Activated CD8-positive, alpha-beta memory T cell treated with anti-CD3 and anti-CD28 coated beads for 48 hours (primary cell): ENCODE measurements at places on chromosomes 4 and X.

DNA sequence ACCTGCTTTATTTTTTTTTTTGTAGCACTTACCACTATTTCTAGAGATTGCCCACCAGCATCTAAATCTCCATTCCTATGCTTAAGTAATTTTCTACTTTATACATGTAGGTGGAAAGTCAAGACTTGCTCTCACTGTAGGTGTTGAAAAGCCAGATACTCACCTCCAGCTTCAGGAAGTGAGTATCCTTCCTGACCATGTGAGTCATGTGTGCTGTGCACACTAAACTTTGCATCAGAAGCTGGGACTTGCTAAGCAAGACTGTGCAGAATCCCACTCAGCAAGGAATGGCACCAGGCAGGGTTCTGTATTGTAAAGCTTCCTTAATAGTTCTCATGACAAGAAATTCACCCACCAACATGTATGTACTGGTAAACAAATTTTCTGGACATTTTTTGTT, 151.8 kb downstream of the POU4F2 start:
- DNase-seq: no peak

DNA sequence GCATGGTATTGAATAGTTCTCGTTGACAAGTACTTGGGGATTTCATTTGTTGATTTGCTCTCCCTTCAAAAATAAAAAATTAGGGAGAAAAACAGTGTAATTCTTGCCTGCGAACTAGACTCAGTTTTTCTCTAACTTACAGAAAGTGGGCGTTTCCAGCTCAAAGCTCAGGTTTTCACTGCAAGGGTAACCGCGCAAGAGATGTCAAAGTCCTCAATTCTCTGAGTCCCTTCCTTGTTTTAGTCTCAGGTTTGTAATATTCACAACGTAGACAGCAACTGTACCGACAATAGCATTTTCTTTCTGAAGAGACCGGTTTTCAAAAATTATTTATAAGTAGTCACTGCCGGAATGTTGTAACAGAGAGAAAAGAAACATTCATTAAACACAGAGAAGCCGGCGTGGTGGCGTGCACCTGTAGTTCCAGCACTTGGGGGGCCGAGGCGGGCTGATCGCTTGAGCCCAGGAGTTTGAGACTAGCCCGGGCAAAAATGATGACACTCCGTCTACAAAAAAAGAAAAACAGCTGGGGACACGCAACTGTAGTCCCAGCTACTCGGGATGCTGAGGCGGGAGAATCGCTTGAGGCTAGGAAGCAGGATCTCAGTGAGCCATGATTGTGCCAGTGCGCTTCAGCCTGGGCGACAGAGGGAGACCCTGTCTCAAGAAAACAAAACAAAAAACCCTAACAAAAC, 774 bp downstream of the ZCCHC4 start:
- DNase-seq: no peak

GRCh38 chr4:118911238-118911703, 22.6 kb downstream of the SYNPO2 start:
- no peak for DNase-seq

GRCh38 chr4:140099983-140100382, 54.0 kb downstream of the MAML3 start:
- DNase-seq: no peak

GRCh38 chr4:1579001-1579900, 104.9 kb downstream of the FAM53A start:
- peak; percentile 48 for DNase-seq

DNA sequence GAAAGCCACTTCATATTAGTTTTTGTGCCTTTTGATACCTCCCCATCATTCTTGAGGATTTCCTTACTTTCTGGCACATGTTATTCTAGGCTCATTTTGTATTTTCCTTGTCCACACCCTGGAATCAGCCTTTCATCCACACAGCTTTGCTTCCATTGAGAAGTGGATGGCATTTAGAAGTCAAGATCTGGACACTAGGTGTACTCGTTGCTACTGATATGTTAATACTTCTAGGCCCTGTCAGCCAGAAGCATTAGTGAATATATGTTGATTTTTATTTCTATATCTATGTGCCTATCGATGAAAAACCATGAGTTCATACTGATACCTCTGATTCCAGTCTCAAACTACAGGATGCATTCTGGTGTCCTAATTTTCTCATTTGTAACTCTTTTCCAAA, 73.2 kb downstream of the ARHGAP24 start:
- DNase-seq: no peak

DNA sequence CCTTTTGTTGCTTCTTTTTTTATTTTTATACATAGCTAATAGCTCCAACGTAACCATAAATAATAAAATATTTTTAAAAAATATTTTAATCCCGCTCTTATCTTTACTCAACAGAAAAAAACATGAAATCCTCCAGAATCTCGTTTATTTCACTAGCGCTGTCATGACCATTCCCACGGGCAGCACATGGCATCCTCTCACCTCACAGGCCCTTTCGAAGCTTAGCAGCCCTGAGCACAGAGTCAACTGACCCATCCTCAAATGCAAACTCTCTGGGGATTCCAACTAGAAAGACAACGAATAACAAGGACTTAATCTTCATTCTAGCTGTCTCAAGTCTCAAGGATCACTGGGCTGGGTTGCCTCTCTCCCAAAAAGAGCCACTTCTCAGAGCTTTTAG, 285.9 kb upstream of the PPARGC1A start:
- no peak for DNase-seq

DNA sequence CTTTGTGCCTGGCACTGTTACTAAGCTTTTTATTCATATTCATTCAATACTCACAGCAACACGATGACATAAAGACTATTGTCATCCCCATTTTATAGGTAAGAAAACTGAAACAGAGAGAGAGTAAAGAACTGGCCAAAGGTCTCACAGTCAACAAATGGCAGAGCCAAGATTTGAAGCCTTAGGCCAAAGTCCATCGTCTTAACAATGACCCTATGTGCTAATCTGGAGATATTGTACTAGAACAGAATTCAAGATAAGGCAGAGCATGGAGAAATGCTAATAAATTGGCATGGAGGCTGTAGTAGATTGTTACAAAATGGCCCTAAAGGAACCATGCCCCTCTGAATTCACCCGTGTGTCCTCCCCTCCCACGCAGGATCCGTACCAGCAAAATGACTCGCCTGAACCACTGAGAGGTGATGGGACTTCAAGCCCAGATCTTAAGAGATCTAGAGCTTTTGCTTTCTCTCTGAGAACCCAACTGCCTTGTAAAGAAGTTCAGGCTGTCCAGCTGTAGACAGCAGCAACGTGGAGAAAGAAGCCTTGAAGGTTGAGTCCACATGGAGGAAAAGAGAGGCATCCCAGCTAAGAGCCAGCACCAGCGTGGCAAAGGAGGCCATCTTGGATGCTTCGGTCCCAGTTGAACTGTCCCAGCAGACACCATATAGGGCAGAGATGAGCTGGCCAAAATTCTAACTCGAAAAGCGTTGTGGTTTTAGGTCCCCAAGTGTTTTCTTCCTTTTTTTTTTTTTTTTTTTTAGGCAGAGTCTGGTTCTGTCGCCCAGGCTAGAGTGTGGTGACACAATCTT, 52.8 kb upstream of the RBM47 start:
- no peak for DNase-seq

DNA sequence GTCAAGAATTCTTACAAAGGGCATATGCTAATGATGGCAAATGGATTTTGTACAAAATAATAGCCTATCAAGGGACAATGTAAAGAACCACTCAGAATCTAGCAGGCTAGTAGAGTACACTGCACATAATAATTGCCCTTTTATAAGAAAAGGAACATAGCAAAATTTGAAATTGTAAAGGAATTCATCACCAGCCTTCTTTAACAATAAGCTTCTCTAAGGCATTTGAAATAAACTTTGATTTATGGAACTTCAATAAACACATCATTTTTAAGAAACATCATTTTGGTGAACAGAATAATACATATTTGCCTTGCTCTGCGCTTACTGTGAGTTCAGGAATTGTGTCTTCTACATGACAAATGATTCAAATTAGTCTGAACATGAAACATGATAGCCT, 9.7 kb upstream of the ATP10D start:
- DNase-seq: no peak

DNA sequence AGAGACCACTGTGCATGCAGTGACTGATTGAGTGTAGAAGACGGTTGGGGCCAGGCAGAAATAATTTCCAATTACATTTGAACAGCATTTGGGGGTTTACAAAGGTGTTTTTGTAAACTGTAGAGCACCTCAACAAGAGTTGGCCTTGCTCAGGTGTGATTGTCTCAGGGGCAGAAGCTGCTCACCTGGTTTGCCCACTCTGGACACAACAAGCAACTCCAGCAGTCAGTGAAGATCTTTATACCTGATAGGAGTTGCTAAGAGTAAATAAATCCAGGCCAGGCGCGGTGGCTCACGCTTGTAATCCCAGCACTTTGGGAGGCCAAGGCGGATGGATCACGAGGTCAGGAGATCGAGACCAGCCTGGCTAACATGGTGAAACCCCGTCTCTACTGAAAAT, 221.3 kb downstream of the RAB28 start:
- DNase-seq: no peak

DNA sequence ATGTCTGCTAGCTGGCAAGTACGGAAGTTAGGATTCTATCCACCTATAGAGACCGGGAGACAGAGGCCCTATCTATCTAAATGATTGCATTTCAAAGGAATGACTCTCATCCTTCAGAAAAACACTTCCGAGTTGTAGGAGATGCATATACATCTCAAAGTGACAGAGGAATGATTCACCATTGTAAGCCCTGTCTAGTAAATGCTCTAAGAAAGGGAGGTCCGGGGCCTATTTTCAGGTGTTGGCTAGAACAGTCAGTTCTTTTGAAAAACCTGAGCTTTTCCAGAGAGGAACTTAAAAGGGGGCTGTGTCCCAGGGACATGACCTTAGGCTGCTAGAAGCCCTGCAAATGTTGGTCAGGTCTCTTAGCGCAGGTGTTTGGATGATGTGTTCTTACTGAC, 262.9 kb upstream of the IL1RAPL1 start:
- DNase-seq: no peak

- DNase-seq: no peak
Measured at GRCh38 chrX:48458711-48459110, 11.3 kb downstream of the SLC38A5 start.

DNA sequence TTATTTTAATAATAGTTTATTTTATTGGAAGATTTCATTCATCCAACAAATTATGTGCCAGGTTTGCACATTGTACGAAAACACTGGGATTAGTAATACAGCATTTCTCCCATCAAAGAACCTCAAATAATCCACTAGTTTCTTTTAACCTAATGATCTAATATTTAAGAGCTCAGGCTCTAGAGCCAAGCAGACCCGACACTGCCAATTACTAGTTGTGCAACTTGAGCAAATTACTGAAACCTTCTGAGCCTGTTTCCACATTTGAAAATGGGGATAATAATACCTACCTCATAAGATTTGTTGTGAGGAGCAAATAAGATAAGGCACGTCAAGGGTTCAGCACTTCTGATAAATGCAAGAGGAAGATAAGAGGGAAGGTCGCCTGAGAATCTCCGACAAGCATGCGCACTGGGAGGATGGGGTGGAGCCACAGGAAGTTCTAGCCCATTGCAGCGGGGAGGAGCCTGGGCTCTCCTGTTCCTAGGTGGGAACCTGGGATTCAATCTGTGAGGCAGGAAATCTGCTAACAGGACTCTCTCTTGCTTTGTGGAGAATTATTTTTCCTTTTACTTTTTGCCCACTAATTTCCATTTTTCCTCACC, 141.5 kb upstream of the SMAD1 start:
- no peak for DNase-seq

DNA sequence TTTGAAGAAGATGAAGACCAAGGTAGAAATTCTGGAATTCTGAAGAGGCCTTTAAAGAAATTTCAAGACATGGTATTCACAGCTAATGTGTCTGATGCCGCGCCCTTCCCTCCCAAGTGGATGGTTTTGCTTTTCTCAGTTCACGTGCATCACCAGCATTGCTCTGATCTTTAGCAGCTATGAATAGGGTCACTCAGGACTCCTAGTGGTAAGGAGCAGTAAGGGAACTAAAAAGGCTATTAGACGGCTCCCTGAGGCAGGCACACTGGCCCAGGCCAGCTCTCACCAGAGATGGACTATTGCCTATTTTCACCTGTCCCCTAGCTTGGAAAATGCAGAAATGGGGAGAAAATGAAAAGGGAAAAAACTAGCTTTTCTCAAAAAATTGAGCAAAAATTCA, 447.5 kb upstream of the RASGEF1B start:
- DNase-seq: no peak

GRCh38 chr4:181618896-181619295, 624.3 kb upstream of the TENM3 start:
- DNase-seq: no peak
